ENCODE measurements at places on chromosomes 16 and 17.

DNA sequence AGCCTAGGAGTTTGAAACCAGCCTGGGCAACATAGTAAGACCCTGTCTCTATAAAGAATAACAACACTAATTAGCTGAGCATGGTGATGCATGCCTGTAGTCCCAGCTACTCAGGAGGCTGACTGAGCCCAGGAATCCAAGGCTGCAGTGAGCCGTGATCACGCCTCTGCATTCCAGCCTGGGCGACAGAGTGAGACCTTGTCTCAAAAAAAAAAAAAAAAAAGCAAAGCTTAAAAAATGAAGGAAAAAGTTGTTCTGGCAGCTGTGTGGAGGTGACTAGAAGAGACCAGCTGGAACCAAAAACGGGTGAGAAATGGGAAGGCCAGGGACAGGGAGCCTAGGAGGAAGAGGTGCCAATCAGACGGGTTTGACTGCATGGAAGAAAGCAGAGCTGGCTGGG lies 4.2 kb downstream of the BCL7C start:
- no peak for DNase-seq

GRCh38 chr17:63653050-63653449 lies 30.8 kb downstream of the MAP3K3 start:
- no peak for DNase-seq

- DNase-seq: no peak
Measured at GRCh38 chr17:2889256-2889655, 93.0 kb downstream of the RAP1GAP2 start.

DNA sequence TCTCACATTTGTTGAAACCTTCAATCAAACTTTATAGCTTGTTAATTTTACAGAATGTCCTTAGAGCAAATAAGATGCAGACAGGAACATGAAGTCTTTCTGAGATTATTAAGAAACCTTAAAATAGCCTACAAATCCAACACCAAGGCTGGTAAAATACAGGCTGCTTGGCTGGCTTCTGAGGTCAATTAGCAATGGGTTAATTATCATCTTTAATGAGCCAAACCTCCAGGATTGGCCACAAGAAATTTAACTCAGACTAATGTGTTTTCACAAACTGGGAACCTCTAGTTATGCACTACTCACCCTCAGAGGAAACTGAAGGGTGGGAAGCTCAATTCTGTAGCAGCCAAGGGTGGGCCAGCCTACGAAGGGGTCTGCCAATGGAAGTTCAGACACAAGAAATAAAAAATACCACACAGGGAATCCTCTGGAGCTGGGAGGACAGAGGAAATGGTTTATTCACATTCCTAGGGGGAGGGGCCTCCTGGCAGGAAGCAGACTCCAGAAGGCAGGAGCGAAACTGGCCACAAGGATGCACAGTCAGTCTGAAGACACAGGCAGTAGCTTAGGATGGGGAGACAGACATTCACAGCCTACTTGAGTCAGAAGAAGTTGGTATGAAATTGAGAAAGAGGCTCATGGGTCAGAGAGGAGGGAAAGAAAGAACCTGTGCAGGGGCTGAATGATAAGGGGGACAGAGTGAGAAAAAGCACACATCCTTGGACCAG lies 36.1 kb downstream of the HIC1 start:
- DNase-seq: no peak

DNA sequence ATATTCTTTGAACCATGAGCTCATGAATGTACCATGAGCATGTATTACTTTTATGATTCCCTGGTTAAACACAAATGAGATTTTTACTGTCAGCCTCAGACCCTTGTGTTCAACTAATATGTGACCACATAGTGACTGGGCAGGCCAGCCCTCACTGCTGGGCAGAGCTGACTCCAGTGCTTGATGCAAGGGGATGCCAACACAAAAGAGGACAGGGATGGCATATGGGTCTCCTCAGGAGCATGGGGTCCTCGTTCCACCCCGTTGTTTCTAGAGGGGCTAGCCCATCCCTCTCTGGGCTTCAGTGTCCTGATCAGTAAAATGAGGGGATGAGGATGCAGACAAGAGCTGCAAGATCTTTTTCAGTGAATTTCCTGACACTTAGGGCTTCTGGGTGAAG lies 19.3 kb downstream of the CFAP20 start:
- DNase-seq: no peak
